Caco-2 (cell line): ENCODE measurements at places on chromosomes 1 and 21. TPM values are rescaled to one million over a fixed set of nuclear protein-coding genes. Genes with fewer than 3 reads are reported as not detected.

The GUCA2B gene
- 0.75 TPM in 1 of 2 replicates, not detected in the other for total RNA-seq

- H3K27ac ChIP-seq: no peak overlapping the region
- no peaks in the 10 kb centered on the region for H3K27me3 ChIP-seq
- no peak overlapping the region for H3K4me3 ChIP-seq
- no peak for DNase-seq
- H3K4me1 ChIP-seq: peaks cover 53% of the 10 kb centered on the region
Observed at GRCh38 chr1:113211467-113211866, 138.5 kb downstream of the LRIG2 start.

GRCh38 chr1:178540646-178541045 is 27.7 kb downstream of the TEX35 start:
- H3K4me1 ChIP-seq: peaks cover 39% of the 10 kb centered on the region
- H3K4me3 ChIP-seq: no peak overlapping the region
- no peak for DNase-seq
- no peaks in the 10 kb centered on the region; the same call in 1 of the 2 replicates for H3K36me3 ChIP-seq
- H3K27me3 ChIP-seq: no peaks in the 10 kb centered on the region
- H3K27ac ChIP-seq: no peak overlapping the region

- no peak overlapping the region for H3K27ac ChIP-seq
- no peaks in the 10 kb centered on the region for H3K27me3 ChIP-seq
Observed at GRCh38 chr1:89499320-89499719, 25.3 kb upstream of the LRRC8B start.

GRCh38 chr1:109669246-109669948 is 1.5 kb downstream of the GSTM2 start:
- H3K36me3 ChIP-seq: no peaks in the 10 kb centered on the region
- no peaks in the 10 kb centered on the region for H3K4me1 ChIP-seq
- DNase-seq: no peak

DNA sequence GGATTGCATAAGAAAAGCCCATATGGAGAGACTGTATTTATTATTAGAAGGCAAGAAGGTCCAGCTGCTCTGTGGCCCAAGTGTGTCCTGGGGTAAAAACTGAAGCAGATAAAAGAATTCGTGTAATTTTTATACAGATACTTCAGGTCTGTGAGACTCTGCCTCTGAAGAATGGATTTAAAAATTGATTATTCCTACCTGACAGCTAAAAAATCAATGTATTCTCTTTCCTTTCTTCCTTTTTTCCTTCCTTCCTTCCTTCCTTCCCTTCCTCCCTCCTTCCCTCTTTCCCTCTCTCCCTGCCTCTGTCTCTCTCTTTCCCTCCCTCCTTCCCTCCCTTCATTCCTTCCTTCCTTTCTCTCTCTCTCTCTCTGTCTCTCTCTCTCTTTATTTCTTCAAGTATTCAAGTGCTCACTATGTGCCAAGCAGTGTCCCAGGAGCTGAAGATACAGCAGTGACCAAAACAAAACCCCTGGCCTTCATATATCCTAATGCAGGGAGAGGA is 11.3 kb upstream of the MGST3 start:
- H3K27me3 ChIP-seq: no peaks in the 10 kb centered on the region
- H3K27ac ChIP-seq: no peak overlapping the region
- H3K4me3 ChIP-seq: no peak overlapping the region
- H3K36me3 ChIP-seq: no peaks in the 10 kb centered on the region
- no peak for DNase-seq
- no peaks in the 10 kb centered on the region for H3K4me1 ChIP-seq

The TEDDM1 gene
- not detected in 2 replicates for total RNA-seq

GRCh38 chr1:118988186-118989005 is at the start of gene TBX15:
TBX15 (minus strand) TSS chr1:118988343; CDS start chr1:118987795, 548 bp downstream.
- H3K4me3 ChIP-seq: no peak within 1 kb of the TSS
- H3K36me3 ChIP-seq: no peaks in the 10 kb centered on the region
- no peak within 1 kb of the TSS for H3K27ac ChIP-seq
- no peak for DNase-seq
- no peaks in the 10 kb centered on the region for H3K27me3 ChIP-seq
- no peaks in the 10 kb centered on the region for H3K4me1 ChIP-seq

The KPRP gene
- not detected in 2 replicates for total RNA-seq

DNA sequence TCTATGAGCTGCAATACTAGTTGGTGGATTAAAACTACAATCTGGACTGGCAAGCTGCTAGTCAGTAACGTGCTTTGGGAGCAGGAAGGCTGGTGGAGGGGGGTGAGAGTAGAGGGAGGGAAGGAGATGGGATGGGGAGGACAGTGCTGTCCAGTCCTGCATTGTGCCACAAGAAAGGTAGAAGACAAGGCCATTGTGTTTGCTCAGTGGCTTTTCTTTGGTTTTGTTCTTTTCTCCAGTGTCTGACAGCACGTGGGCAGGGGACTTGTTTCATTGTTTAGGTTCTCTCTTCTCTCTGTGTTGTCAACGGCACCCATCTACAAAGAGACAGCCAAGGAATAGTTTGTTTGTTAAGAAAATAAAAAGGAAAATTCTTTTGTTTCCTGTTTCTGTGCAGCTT is 362.8 kb upstream of the PLXNA2 start:
- DNase-seq: no peak
- no peak overlapping the region for H3K4me3 ChIP-seq
- no peaks in the 10 kb centered on the region for H3K36me3 ChIP-seq
- no peak overlapping the region for H3K27ac ChIP-seq
- H3K27me3 ChIP-seq: no peaks in the 10 kb centered on the region
- no peaks in the 10 kb centered on the region for H3K4me1 ChIP-seq

DNA sequence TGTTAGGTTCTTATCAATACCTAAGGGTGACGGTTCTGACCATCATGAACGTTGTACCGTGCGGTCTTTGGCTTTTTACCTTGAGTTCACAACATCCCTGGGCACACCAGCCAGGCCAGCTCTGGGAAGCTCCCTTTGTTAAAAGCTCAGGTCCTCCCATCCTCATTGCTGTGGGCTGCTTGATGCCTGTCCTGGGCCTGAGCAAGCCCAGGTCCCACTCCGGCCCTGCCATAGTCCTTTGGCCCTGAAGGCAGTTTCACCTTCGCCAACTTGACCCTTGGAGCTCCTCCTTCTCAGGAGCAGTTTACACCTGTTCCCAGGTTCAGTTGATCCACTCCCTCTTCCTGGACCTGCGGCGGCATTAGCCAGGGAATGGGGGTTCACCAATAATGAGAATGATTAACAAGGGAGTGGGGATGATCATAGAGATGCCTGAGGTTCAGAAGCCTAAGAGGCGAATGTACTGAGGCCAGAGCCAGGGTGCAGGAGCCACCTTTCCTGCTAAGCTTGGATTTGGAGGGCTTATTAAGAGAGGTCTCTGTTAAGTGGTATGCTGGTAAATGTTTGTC is 40.2 kb downstream of the DHCR24 start:
- no peak for DNase-seq
- no peaks in the 10 kb centered on the region for H3K4me1 ChIP-seq
- H3K27ac ChIP-seq: no peak overlapping the region
- no peaks in the 10 kb centered on the region for H3K27me3 ChIP-seq
- peaks cover 3% of the 10 kb centered on the region for H3K36me3 ChIP-seq

The SLC30A2 gene
- total RNA-seq: 1.1 and 3.0 TPM in 2 replicates

The C1orf185 gene
- total RNA-seq: not detected in 2 replicates

The TNNI3K gene
- not detected in 2 replicates for total RNA-seq

DNA sequence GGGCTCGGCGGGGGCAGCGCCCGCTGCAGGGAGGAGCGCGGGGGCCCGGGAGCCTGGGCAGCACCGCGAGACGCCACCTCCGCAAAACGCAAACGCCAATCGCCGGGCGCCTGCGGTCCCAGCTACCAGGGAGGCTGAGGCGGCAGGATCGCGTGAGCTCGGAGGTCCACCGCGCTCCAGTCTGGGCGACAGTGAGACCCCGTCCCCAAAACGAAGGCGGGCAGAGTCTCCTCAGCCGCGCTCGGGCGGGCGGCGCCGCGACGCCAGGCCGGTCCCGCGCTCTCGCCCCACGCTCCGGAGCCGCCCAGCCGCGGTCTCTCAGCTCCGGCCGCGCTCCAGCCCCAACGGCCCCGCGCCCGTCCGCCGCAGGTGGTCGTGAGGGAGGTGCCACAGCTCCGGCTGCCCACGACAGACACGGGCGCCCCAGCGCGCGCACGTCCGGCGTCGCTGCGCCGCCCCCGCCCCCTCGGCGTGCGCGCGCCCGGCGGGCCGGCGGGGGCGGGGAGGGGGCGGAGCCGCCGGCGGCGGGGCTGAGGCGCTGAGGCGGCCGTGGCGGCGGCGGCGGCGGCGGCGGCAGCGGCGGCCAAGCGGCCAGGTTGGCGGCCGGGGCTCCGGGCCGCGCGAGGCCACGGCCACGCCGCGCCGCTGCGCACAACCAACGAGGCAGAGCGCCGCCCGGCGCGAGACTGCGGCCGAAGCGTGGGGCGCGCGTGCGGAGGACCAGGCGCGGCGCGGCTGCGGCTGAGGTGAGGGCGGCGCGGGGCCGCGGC is at the start of gene ADARB1:
ADARB1 (plus strand) TSS at position 533 of the 770 bp plus-strand sequence. CDS start 97,077 bp downstream, outside the sequence.
- H3K27ac ChIP-seq: peak within 1 kb of the TSS; percentile 100
- DNase-seq: peak; percentile 89
- no peaks in the 10 kb centered on the region for H3K36me3 ChIP-seq

DNA sequence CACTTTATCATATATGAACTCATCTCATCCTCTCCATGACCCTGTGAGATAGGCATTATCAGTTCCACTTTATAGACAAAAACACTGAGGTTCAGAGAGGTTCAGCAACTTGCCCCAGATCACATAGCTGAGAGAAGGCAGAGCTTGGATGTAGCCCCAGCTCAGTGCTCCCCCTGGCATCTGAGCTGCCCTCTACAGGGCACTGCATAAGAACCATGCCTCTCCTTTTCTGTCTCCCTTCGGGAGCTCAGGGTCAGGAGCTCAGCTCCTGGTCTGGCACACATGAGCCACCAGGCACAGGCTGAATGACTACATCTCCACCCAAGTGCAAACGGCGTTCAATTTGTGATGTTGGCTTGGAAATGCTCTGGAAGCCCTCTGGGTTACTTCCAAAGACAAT is 16.9 kb downstream of the RAB7B start:
- no peak overlapping the region for H3K4me3 ChIP-seq
- H3K27me3 ChIP-seq: no peaks in the 10 kb centered on the region; the same call in 1 of the 2 replicates
- no peak for DNase-seq
- H3K4me1 ChIP-seq: 0 out of 2 replicates have a peak, but pooled peaks cover 4% of the 10 kb centered on the region
- H3K36me3 ChIP-seq: no peaks in the 10 kb centered on the region

GRCh38 chr1:35448344-35448801 is 108.8 kb downstream of the KIAA0319L start:
- DNase-seq: no peak
- no peaks in the 10 kb centered on the region for H3K36me3 ChIP-seq
- no peaks in the 10 kb centered on the region for H3K4me1 ChIP-seq
- H3K27me3 ChIP-seq: no peaks in the 10 kb centered on the region
- H3K27ac ChIP-seq: no peak overlapping the region
- H3K4me3 ChIP-seq: no peak overlapping the region

The MUL1 gene
- 18.3 and 18.7 TPM in 2 replicates for total RNA-seq

DNA sequence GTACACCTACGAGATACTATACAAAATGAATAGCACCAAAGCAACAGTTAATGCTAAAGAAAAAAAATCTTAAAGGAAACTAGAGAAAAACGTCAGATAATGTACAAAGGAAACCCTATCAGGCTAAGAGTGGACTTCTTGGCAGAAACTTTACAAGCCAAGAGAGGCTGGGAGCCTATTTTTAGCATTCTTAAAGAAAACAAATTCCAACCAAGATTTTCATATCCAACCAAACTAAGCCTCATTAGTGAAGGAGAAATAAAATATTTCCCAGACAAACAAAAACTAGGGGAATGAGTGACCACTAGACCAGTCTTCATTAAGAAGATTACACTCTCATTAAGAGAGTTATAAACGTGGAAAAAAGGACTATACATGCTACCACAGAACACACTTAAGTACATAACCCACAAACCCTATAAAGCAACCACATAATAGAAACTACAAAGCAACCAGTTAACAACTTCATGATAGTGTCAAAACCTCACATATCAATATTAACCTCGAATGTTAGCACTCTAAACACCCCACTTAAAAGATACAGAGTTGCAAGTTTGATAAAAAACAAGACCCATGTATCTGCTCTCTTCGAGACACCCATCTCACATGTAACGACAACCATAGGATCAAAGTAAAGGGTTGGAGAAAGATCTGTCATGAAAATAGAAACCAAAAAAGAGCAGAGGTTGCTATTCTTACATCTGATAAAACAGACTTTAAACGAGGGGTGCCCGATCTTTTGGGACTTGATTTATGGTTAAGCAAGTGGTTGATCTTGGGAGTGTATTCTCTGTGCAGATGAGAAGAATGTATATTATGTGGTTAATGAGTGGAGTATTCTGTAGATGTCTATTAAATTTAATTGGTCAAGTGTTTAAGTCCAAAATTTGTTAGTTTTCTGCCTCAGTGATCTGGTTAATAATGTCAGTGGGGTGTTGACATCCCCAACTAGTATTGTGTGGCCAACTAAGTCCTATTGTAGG is 1301.4 kb downstream of the PLA2G4A start:
- no peaks in the 10 kb centered on the region for H3K36me3 ChIP-seq
- no peaks in the 10 kb centered on the region for H3K4me1 ChIP-seq
- no peak overlapping the region for H3K27ac ChIP-seq

The HES4 gene
- 45.5 and 53.8 TPM in 2 replicates for total RNA-seq

The TSPAN1 gene
- total RNA-seq: 0.34 and 0.44 TPM in 2 replicates

DNA sequence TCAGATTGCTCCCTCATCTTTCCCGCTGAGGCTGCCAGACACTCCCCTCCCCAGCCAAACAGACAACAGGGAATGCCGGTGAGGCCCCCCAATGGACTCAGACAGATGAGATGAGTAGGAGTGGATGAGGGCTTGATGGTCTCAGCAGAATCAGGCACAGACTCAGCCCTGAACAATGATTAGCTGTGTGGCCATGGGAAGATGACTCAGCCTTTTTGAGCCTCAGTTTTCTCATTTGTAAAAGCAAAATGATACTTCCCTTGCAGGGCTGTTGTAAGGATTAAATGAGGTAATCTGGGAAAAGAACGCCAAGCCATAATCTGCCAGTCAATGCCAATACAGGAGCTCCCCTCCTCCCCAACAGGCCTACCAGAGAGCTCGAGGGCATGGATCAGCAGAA is 12.4 kb downstream of the C1orf198 start:
- H3K4me3 ChIP-seq: no peak overlapping the region
- no peak overlapping the region for H3K27ac ChIP-seq
- peaks cover 7% of the 10 kb centered on the region for H3K36me3 ChIP-seq
- H3K27me3 ChIP-seq: no peaks in the 10 kb centered on the region
- DNase-seq: no peak

DNA sequence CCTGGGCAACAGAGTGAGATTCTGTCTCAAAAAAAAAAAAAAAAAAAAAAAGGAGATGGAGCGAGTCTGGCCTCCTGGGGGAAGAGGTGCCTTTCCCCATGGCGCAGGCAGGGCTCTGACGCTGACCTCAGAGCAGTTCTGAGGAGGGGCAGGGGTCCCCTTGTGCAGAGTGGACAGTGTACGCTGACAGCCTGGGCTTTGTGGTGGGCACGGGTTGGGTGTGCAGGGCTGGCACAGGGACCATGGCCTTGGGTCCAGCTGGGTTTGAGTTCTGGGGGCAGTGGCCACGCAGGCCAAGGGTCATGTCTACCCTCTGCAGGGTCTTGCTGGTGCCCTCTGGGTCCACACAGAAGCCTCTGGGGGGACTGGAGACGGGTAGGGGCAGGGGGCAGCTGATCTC is 260.1 kb upstream of the C1orf174 start:
- no peaks in the 10 kb centered on the region for H3K36me3 ChIP-seq
- no peaks in the 10 kb centered on the region for H3K4me1 ChIP-seq
- DNase-seq: no peak
- H3K4me3 ChIP-seq: no peak overlapping the region
- no peaks in the 10 kb centered on the region for H3K27me3 ChIP-seq
- no peak overlapping the region for H3K27ac ChIP-seq
